Spinal cord (tissue), 10 donors: ENCODE measurements at places on chromosomes 16 and 17. TPM values are rescaled to one million over a fixed set of nuclear protein-coding genes. Genes with fewer than 3 reads are reported as not detected.

- no peak for DNase-seq
Observed at GRCh38 chr17:56597495-56597990, 4.0 kb downstream of the NOG start.

DNA sequence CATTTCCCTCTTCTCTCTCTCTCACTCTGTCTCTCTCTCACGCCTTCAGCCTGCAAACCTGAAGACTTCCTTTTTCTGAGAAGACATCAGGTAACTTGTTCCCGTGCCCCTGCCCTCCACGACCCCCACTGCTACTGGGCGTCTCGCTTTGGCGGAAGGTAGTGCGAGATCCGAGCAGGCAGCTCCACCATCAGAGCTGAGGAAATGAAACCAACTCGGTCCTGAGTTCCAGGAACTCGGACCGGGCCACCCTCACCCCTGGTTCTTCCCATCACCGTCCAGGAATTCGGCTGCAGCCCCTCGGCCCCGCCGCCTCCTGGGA is 585 bp downstream of the MLKL start:
- no peak for DNase-seq

The CCT6B gene
- polyA plus RNA-seq: 2.7 TPM

DNA sequence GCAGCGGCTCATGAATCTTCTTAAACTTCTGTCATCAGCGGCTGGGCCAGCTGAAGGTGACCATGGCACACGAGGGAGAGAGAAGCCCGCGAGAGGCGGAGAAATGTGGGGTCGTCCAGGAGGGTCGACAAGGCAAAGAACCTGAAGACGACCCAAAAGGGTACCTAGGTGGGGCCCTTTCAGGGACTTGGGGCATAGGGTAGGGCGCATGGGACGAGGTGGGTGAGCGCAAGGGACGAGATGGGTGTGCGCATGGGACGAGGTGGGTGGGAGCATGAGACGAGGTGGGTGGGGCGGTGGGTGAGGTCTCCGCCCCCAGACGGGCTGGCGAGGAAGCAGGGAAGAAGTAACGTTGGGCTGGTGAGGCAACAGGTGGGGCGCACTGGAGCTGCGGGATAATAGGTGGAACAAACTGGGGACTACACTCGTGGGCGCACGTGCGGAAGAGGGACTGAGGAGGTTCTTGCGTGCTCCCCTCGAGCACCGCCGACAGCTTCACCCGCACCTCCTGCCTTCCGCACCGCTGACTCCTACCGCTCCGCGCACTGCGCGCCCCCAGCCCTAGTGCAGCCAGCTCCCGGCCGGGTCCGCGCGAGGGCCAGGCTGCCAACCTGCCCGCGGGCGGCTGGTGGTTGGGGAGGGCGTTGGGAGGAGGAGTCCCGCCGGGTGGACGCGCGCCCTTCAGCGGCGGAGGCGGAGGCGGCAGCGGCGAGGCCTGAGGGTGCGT is 23.2 kb upstream of the CRYM start:
- no peak for DNase-seq

DNA sequence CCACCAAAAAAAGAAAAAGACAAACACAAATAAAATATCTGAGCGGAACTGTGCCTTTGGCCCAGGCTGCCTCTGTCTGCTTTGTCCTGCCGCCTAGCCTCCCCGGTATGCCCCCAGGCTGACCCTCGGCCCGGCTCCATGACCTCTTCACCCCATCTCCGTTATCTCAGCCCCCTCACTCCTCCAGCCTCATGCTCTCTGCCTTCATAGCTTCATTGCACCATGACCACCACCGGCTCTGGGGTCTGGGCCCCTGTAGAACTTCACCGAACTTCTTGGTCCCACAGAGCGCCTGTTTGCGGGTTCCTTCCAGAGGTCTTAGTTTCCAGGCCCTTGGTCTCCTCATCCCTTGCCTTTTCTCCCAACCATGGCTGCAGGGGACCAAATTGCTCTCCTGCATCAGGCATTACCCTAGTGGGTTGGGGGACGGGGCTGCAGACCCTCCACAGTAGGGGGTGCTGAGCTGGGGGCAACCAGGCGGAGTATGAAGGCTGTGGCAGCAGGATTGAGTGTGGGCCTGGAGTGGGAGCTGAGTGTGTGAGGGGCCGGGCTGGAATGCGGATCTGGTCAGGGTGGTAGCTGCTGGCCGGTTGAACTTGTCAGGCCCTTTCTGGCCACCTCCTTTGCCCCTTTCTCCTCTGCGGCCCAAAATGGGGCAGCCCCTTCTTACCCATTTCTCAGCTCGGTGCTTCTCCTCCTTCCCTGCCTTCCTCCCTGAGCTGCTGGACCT is 6.9 kb downstream of the HIRIP3 start:
- DNase-seq: no peak

The ASIC2 gene
- 44.2 TPM for polyA plus RNA-seq

DNA sequence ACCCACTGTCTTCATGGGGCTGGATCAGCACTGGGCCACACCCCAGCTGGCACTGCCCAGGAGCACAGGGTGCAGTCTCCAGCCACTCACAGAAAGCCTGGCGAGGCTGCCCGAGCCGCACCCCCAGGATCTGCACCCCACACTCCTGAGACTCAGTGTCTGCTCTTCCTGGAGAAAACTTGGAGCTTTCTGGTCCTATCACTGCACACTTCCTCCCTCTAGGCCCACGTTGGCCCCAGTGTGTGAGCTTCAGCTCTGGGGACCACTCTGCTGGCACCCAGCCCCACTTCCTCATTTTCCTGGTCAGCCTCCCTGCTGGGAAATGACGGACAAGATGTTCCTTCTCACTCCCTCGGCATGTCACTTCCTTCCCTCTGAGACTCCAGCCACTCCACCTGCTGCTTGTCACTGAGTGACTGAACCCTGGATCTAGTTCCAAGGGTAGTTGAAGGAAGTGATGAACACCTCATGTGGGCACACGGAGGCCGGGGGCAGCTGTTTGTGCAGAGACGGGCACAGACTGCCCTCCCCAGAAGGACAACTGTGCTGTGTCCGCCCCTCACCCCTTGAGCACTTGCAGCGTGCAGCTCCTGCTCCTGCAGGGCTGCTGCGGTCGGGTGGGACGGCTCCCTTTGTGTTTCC is 29.0 kb downstream of the ZC3H18 start:
- no peak for DNase-seq

GRCh38 chr16:88290850-88291830 is 91.6 kb upstream of the ZNF469 start:
- DNase-seq: no peak

GRCh38 chr17:5110816-5111215 is 862 bp downstream of the ZNF232 start:
- DNase-seq: no peak

DNA sequence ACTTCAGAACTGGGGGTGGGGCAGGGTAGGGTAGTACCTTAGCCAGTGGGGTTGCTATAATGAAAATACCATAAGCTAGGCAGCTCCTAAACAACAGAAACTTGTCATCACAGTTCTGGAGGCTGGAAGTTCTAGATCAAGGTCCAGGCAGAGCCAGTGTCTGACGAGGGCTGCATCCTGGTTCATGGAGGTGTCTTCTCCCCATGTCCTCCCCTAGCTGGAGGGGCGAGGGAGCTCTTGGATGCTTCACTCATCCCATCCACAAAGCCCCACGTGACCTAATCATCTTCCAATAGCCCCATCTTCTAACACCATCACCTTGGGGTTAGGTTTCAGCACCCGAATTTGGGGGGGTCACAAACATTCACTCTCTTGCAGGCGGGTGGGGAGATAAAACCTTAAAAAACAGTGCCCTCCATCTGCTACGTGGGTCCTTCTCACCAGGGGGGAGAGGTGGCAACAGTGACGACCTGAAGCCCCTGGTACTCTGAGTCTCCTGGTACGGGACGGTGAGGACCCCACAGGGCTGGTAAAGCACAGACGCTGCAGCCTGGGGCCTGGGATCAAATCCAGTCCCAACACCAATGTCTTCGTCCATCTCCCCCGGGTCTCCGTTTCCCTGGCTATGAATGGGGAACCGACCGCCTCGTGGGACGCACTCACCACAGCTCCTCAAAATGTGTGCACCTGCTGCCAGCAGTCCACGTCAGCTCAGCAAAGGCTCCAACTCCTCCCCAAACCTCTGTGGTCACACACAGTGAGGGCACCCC is 22.8 kb downstream of the RAB40B start:
- no peak for DNase-seq

GRCh38 chr16:46929378-46930332 is 43.8 kb downstream of the DNAJA2 start:
- DNase-seq: peak; percentile 32

DNA sequence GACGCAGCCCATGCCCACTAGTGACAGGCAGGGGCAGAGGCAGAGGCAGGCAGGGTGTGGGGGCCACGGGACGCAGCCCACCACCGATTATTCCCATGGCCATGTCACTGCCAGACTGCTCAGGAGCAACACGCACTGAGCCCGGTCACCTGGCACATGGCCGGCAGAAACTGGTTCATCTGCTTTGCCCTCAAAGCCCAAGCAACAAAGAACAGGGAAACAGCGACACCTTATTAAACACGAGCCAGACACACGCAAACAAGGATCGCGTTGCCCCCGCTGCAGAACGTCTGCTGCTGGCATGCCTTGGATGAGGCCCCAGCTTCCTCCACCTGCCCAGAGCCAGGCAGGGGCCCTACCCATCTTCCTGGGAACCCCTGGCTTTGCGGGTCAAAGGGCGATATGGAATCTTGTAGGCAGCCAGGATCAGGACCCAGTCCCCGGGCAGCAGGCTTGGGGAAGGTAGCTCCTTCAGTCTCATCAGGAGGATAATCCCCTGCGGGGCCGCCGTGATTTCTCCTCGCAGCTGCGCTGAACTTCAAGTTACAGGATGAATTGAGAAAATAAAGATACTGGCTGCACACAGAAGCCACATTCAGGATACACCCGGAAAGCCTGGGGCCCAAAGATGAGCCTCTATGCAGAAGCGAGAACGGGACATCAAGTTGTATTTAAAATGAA is 4.8 kb downstream of the TBC1D16 start:
- no peak for DNase-seq

- no peak for DNase-seq
Observed at GRCh38 chr16:24572069-24572468, 32.7 kb downstream of the RBBP6 start.

DNA sequence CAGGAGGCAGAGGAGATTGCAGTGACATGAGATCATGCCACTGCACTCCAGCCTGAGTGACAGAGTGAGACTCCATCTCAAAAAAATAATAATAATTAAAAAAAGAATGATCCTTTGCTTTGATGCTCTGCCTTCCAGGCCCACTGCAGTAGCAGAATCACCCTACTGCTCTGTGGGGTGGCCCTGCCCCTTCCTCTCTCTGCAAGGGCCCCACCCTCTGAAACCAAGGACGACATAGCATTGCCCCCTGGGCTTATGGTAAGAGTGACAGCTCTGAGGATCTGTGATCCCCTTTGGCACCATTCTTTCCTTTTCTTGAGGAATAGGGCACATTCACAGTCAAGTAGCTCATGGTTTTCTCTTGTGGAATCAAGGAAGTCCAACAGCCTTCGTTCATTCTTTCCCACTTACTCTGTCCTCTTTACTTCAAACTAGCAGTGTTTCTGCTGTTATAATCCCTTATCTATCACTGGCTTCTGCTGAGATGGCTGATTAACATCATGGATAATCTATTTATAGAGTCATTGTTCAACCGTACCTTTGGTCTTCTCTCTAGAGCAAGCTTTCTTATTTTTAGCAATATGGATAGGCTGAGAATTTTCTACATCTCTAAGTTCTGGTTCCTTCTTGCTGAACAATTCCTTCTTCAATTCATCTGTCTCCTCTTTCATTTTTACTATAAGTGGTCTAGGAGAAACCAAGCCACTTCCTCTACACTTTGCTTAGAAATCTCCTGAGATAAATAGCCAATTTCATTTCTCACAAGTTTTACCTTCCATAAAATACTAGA is 14.1 kb downstream of the RAD51C start:
- no peak for DNase-seq
